ENCODE measurements at places on chromosomes 4 and X.

GRCh38 chr4:72186714-72187113 is 154.9 kb downstream of the NPFFR2 start:
- no peak for DNase-seq

DNA sequence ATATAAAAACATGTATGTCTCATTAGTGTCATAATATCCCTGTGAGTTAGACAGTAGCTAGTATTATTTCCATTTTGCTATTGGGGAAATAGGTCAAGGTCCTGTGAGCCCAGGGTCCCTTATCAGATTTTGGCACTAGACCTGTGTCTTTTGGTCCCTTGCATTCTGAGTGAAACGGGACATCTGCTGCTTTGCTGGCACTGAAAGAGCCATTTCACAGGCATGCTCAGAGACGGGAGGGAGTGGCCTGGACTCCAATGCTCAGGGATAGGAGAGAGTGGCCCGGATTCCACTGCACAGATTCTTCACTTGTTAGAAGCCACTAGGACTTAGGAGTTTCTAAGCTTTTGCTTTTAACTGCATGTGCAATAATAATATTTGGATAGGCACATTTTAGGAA is 177.2 kb downstream of the TSPAN5 start:
- DNase-seq, result no peak

DNA sequence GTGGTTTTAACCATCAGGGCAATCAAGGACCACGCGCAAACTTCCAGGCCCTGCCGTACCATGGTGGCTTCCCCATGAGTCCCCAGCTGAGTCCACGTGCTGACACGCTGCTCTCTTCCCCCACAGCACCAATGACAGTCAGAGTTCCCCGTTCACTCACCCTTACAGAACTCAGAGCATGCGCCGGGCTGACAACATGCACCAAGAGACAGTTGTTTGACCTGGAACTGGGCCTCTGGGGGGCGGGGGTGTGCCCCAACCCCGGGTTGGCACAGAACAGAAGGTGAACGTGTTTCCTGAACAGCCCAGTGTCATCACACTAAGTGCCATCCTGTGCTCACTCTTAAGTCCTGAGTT is 29.4 kb downstream of the IRF2 start:
- no peak for DNase-seq

DNA sequence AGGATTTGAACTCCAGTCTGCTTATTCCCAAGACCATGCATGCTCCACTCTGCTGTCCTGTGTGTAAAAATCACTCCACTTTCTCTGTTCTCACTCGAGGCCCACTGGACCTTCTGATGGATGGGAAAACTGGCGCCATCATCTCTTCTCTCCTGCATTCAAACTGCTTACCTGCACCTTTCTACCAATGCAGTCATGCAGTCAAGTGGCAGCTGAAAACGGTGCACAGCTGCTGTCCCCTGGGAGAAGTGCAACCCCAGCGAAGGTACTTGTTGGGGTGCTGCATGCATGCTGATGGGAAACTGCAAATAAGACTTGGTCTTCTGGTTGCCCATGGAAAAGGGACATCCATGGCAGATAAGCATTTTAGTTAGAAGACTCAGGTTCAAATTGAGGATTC is 147.1 kb downstream of the EVC2 start:
- no peak for DNase-seq

DNA sequence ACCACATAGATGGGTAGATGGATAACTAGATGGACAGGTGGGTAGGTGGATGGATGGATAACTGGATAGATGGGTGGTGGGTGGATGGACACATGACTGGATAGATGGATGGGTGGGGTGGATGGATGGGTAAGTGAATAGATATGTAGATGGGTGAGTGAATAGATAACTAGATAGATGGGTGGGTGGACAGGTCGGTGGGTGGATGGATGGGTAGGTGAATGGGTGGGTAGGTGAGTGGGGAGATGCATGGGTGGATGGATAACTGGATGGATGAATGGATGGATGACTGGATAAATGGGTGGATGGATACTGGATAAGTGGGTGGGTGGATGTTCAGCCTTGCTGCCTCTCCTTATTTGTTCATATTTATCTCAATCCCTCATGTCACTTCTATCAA is 52.1 kb upstream of the MTNR1A start:
- DNase-seq, result no peak

DNA sequence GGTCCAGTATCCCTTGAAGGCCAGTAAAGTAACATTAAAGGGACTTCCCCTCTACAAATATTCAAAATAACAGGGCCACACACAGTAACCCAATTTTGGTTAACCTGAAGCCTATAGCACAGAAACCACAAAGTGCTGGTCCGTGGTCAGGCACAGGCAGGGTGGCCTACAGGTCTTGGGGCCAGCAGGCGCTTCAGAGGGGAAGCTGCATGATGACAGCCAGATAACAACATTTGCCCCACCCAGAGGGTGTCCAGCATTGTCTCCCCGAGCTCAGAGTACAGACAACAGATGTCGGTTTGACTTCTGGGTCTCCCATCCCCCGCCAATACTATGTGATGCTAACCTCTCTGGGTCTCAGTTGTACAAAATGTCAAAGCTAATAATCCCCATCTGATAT is 51.1 kb downstream of the SH3KBP1 start:
- no peak for DNase-seq

DNA sequence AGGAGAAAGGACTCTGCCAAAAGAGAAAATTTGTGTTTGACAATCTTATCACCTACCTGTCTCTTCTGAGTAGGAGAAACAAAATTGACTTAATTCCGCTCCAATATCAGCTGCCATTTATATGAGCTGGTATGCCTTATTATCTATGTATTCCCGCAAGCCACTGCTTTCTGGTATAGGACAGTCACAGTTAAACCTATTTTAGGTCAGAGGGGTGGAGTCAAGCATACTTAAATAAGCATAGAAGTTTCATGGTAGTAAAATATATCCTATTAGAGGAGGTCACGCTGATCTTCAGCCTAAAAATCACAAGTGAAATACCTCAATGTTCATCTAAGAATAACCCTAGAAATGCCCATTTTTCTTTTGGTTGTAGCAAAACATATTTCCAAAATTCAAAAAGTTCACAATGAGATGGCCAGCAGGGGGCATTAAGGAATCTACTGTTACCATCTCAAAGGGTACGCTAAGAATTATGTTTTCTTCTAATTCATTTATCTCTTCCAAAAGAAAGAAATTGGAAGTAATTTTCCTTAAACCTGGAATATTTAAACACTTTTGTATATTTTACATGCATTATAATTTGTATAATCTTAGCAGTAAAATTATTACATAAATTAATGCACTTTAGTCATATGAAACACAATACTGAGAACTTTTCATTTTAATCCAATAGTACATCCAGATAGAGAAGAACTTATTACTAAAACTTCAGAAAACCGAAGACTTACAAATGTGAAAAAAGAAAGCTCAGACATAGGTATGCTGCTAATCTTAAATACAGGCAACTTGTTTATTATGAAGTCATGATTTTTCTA is 10.5 kb downstream of the PPAT start:
- no peak for DNase-seq

DNA sequence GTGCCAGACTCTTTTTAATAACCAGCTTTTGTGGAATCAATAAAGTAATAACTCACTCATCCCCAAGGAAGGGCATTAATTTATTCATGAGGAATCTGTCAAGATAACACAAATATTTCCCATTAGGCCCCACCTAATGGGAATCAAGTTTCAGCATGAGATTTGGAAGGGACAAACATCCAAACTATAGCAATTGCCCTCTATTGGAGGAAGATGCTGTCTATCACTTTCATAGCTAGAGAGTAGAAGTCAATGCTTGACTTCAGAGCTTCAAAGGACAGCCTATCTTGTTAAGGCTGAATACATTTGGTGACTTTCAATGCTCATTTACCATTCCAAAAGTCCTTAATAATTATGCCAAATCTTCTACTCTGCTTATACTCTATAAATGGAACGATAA is 84.9 kb upstream of the ATOH1 start:
- DNase-seq, result no peak

- DNase-seq, result no peak
Observed at GRCh38 chrX:18051690-18052089, 169.0 kb downstream of the BEND2 start.

- DNase-seq, result no peak
Observed at GRCh38 chr4:1718095-1718850, 2.9 kb downstream of the TMEM129 start.

GRCh38 chr4:6298035-6298434 is 28.4 kb downstream of the WFS1 start:
- no peak for DNase-seq

- DNase-seq, result no peak
Observed at GRCh38 chr4:15481961-15482745, 12.5 kb downstream of the CC2D2A start.

DNA sequence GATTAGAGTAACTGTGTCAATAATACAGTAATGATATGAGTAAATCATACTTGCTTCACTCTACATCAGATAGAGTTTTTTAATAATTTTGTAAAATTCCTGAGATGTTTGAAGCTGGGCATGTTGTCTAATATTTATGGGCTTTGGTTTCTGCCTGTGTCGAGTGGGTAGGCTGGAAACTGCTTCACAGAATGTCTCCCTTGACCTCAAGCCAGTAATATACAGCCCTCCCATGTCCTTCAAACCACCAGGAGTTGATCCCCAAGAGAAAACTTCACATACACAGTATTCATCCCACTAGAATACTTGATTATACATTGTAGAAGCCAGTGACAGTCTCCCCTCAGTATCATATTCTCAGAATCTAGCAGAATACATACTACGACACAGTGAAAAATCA is 284.8 kb upstream of the TENM3 start:
- no peak for DNase-seq

GRCh38 chr4:3362431-3363287 is 69.8 kb downstream of the RGS12 start:
- DNase-seq, result no peak

DNA sequence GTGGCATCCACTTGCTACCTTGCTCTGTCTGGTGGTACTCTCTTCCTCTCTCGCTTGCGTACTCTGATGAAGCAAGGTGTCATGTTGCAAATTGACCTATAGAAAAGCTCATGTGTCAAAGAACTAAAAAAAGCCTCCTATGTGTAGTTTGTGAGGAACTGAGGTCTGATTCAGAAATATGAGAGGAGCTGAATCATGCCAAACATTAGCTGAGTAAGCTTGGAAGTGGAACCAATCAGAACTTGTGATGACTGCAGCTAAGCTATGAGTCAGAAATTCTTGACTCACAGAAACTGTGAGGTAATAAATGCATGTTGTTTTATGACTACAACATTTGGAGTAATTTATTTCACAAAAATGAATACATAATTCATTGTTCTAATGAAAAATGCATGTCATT is 2138.8 kb downstream of the PCDH7 start:
- no peak for DNase-seq

- DNase-seq, result no peak
Observed at GRCh38 chrX:53089925-53090324, 4.0 kb upstream of the KANTR start.

- DNase-seq, result no peak
Observed at GRCh38 chr4:77581724-77582123, 23.9 kb upstream of the CXCL13 start.

DNA sequence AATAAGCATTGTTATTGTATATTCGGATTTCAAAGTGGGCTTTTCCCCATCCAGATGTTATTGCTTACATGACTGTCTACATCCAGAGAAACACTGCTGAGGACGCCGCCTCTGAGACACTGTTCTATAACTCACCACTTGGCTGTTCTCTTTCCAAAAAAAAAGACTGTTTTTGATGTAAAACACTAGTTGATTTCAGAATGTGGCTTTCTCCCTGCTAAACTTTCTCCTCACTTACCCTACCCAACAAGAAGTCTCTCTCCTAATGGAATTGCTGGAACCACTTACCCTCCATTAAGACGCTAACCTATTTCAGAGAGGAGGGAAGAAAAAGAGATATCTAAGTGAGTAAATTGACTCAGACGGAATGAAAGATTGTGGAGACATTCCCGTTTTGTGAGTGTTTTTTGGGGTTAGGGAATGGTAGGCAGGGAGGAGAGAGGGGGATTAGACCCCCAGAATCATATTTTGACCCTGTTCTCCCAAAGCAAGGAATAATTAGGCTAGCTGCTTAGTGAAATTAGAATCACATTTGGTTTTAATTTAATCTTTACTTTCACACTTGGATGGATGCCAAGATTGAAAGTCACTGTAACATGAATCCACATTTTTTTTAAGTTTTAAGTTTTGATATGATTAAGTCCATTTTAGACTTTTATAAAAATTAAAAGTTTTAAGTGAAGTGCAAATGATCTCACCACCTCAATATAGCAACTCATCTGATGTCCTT is 174.9 kb downstream of the CHIC2 start:
- no peak for DNase-seq

GRCh38 chr4:119785963-119786362 is 157.4 kb upstream of the PDE5A start:
- DNase-seq, result no peak

GRCh38 chr4:122668241-122668640 is 47.4 kb upstream of the IL21 start:
- DNase-seq, result no peak

GRCh38 chr4:99507762-99508161 is 3.1 kb upstream of the C4orf17 start:
- no peak for DNase-seq

- no peak for DNase-seq
Observed at GRCh38 chr4:142169216-142169615, 532.8 kb downstream of the IL15 start.

- no peak for DNase-seq
Observed at GRCh38 chr4:185820146-185821028, 8.4 kb upstream of the SORBS2 start.

GRCh38 chr4:142358656-142359055 is 487.4 kb downstream of the INPP4B start:
- no peak for DNase-seq

DNA sequence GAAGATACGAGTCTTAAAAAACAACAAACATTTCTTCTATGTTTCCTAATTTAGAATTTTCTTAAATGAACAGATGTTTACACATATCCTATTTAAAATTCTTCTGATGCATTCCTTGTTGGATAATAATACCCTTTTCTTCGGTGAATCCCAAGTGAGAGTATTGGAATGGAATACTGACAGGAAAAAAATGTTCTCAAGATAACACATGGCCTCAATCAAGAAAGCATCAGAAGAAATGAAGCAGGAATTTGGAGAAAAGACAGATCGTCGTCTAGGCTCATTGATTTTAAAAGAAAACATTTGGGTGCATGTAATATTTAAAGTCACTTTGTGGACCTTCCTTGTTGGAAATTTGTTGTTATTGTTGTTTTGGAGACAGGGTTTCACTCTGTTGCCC is 196.9 kb upstream of the ANK2 start:
- no peak for DNase-seq

- no peak for DNase-seq
Observed at GRCh38 chr4:124487651-124488050, 224.9 kb downstream of the ANKRD50 start.
